ENCODE measurements at places on chromosomes 3 and 15. TPM values are rescaled to one million over a fixed set of nuclear protein-coding genes. Genes with fewer than 3 reads are reported as not detected.

Gene GCSAM
- total RNA-seq = 0.29 TPM

Gene MYH15
- total RNA-seq = 0.19 TPM

Gene EPHB1
- not detected for total RNA-seq

Gene UCN2
- total RNA-seq = 3.8 TPM

Gene ALPK3
- total RNA-seq = 0.10 TPM

- no peak for DNase-seq
Observed at GRCh38 chr15:88484682-88485331, 17.3 kb downstream of the MRPS11 start.

GRCh38 chr3:82796765-82797164, 1035.3 kb upstream of the GBE1 start:
- no peak for DNase-seq

DNA sequence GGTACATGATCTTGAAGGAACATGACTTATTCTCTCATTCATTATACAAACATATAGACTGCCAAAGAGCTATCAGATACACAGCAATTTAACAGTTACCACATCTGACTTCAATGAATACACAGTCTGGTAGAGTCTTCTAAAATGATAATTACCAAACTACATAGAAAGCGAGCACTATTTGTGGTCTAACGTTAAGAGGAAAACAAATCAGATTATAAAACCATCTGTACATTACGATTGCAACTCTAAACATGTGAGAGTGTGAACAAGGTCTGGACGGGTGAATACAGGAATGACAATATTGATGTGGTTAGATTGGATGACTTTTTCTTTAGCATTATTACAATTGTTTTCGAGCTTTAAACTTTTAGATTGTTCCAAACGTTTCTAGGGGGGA, 16.3 kb downstream of the CX3CR1 start:
- no peak for DNase-seq

- no peak for DNase-seq
Observed at GRCh38 chr15:46997501-46997900, 719.8 kb upstream of the SEMA6D start.

- peak; percentile 51 for DNase-seq
Observed at GRCh38 chr3:129161860-129162271, 1.0 kb upstream of the ISY1 start.
